ENCODE measurements at places on chromosomes 16 and 17.

DNA sequence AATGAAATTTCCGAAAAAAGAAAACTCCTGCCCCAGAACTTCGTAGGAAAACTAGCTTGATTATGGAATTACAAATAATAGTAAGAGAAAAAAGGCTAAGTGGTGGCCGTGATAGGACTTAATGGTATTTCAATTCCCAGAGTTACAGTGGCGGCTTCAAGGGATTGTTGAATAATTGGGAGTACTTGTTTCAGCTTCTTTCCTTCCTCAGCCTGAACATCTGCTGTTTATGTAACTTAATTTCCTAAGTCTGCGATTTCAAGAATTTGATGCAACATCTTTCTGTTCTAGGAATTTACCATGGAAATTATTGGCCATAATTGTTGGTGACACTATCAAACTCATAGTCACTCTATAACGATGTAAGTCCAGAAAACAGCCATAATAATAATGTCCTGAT is 684 bp upstream of the APPBP2 start:
- peak; percentile 78 for DNase-seq

- no peak for DNase-seq
Measured at GRCh38 chr17:47855737-47856136, 4.8 kb upstream of the SP6 start.

GRCh38 chr17:48600244-48601098 is 4.3 kb downstream of the HOXB6 start:
- no peak for DNase-seq

DNA sequence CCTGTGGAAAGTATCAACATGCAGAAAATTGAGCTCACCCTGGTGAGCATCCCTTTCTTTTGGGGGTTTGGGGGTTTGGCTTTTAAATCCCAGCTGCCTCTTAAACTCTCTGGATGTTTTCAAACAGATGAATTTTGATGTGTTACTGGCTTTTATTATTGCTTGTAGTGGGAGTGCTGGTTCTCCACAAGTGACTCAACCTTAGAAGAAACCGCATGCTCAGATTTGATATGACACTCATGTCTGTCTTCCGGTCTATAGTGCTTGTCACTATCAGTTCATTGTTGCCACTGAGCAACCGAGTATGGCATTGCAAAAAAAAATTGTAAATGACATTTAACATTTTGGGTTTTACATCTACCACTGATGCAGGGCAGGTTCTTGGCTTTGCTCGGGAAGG is 104.5 kb downstream of the HS3ST4 start:
- DNase-seq = no peak

GRCh38 chr17:11999696-12000095 is 2.4 kb upstream of the ZNF18 start:
- DNase-seq = no peak

GRCh38 chr17:49637050-49637449 is 40.8 kb downstream of the SPOP start:
- no peak for DNase-seq

DNA sequence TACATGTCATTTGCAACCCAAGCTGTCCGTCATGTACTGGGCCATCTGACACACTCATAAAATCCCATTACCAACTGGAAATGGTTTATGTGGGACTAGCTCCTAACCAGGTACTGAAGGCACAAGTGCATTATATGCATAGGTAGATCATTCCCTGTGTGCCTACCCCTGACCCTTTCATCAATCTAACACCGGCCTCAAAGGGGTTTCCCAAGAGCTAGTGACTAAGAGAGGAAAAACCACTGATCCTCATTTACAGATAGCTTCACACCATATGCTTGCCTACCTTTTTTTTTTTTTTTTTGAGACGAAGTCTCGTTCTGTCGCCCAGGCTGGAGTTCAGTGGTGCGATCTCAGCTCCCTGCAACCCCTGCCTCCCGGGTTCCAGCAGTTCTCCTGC is 449.8 kb downstream of the SLC39A11 start:
- DNase-seq = no peak

DNA sequence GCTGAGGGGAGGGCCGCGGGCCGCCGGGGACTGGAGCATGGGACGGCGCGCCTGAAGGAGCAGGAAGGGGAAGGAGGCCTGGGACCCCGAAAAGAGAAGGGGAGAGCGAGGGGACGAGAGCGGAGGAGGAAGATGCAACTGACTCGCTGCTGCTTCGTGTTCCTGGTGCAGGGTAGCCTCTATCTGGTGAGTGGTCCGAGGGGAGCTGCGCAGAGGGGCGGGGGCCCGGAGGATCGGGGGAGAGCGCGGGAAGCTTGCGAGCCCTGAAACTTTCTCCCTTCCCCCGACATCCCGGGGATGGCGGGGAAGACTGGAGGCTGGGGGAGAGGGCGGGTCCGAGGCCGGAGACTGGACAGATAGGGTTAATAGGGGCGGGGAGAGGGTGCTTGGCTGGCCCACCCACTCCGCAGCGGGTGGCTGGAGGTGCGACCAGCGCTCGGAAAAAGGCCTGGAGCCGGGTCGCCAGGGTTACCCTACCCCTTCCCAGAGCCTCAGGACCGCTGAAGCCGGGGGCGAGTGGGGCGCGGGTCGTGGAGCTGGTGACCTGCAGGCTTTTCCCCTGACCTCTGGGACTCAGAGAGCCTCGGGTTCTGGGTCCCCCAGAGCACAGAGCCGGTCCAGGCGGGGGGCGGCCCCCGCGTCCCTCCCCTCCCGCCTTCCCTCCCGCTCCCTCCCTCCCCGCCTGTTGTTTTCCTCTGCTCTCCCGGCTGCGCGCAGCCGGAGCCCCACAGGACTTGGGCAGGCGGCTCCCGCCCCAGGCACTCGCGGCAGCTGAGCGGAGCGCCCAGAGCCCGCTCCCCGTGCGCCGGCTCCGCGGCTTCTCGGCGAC is 631 bp downstream of the NXPH3 start:
- peak; percentile 40 for DNase-seq

DNA sequence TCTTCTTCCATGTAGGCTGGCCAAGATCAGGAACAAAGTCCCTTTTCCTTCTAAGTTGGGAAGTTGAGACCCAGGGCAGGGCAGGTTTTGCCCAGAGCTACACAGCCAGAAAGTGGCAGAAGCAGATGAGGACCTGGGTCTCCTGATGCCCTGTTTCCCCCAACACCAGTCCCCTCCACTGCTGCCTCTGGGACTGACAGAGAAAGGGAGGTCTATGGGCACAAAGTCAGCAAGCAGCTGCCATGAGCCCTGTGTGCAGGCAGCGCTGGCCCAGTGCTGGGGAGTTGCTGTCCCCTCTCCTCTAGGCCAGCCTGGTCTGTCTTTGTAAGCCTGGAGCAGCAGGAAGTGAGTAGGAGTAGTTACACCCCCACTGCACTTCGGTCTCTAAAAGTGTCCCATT is 46.9 kb upstream of the NKD1 start:
- no peak for DNase-seq

DNA sequence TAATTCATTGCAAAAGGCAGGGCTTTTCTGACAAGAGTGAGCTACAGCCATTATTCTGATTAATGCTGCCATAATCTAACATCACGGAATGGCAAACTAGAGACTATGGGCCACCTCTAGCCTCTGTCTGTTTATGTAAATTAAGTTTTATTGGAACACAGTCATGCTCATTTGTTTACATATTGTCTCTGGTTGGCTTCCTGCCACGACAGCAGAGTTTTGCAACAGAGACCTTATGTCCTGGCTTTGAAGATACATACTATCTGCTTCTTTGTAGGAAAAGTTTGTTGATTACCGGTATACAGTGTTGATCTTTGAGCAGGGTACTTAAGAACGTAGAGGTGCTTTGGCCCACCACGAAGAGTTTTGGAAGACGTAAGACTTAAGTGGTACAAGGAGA is 715.9 kb upstream of the RBFOX1 start:
- no peak for DNase-seq

DNA sequence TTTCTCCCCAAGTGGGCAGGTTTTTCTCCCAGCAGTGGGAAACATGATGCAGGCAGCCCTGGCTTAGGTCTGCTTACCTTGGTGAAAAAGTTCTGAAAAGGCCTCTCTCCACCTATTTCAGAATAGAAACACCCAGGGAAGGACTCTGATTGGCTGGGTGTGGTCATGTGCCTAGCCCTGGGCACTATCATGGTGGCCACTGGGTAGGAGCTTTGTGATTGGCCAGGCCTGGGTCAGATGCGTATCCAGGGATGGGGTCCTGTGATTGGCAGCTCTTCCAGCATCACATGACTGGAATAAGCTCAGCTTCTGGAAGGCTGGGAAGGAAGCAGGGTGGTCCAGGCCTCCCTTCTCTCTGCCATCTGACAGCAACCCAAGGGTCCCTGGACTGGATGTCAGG is 53.5 kb downstream of the ZDHHC7 start:
- DNase-seq = no peak

- DNase-seq = peak; percentile 99
Measured at GRCh38 chr16:3945751-3946603, 65.5 kb upstream of the CREBBP start.

DNA sequence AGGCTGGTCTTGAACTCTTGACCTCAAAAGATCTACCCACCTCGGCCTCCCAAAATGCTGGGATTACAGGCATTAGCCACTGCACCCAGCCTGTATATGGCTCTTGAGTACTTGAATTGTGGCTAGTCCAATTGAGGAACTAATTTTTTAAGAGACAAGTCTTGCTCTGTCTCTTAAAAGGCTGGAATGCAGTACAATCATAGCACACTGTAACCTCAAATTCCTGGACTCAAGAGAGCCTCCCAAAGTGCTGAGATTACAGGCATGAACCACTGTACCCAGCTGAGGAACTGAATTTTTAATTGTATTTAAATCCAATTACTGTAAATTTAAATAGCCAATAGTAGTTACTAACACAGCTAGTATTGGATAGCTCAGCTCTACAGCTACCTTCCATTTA is 50.6 kb downstream of the MED13 start:
- DNase-seq = peak; percentile 43

DNA sequence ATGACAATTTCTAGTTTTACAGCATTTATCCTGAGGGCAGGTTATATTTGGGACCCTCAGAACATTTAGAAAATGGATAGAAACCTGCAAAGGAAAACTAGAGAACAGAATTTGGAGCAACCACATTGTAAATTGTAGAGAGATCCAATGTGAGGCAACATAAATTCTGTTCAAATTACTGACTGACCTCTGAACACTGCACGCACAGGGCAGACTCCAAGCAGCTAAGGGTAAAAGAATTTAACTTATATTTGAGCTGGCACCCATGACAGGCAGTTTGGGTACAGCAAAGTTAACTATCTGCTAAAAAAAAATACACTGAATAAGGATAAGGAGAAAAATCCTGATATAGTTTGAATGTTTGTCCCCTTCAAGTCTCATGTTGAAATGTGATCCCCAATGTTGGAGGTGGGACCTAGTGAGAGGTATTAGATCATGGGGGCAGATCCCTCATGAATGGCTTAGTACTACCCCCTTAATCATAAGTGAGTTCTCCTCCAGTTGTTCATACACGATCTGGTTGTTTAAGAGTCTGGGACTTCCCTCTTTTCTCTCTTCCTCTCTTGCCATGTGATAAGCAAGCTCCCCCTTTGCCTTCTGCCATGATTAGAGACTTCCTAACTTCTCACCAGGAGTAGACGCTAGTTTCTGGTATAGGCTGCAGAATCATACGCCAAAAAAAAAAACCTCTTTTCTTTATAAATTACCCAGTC is 75.7 kb downstream of the FBXL20 start:
- DNase-seq = no peak

GRCh38 chr17:16942141-16943031 is 29.5 kb downstream of the TNFRSF13B start:
- no peak for DNase-seq

DNA sequence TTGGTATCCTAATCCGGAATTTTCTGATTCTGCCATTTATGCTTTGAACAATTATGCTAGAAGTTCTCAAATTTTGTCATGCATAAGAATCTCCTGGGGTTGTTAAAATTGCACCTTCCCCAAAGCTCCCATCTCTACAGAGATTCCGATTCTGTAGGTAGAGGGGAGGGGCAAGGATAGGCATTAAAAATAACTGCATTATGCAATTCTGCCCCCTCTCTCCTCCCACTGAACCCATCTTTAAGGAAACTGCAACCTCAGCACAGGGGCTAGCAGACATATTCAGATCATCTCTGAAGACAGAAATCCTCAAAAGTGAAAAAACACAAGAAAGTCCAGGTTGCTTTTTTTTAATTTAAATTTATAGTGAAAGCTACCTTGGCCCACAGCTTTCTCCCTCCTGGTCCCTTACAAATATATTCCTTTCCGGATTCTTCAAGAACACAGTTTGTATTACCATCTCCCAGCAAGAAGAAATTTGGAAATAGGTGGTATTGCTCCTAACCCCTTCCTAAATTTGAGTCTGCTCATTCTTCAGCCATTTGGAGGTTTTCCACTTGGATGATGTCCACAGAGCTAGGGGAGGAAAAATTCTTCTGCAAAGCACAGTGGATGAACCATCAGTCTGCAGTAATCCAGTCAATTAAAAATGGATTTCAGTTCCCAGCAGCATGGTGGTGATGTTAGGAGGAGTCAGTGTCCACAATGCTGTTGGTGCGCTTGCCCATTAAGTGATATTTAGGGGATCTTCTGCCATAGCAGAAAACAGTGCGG is 67.7 kb downstream of the RBFOX1 start:
- DNase-seq = no peak

DNA sequence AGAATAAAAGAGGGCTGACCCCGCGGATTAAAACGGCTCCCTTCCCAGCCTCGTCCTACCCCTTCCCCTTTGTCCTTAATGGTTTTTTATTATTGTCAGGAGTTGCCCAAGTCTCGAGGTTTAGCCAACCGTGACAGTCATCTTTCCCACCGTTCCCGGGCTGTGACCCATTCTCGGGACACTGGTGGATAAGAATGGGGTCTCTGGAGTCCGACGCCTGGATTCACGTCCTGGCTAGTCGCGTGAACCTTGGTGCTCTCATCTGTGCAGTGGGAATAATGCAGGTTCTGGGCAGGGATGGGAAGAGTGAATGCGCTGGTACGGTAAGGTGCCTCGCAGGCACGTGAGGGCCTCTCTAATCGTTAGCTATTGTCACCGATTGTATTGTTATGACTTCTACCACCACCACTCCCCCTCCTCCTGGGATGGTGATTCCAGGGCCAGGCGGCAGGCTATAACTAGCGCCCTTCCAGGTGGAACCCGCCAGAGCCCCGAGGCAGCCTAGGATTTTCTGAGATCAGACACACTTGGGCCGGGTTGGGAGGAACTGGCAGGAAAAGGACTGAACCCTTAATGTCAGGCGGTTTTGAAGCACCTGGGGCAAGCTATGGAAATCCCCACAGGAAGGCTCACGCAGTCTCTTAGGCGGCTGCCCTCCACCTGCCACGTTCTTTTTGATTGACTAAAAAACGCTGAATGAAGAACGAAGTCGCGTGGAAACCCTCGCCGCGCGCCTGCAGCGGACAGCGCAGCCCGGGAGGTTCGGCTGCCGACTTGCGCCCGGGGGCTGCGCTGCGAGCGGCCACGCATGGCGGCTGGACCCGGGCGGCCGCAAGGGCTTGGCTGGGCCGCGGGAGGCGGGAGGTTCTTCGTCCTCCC is 2.7 kb downstream of the HS3ST3B1 start:
- no peak for DNase-seq

- no peak for DNase-seq
Measured at GRCh38 chr16:51184702-51185433, 33.8 kb upstream of the SALL1 start.

GRCh38 chr17:68832109-68832802 is 122.9 kb downstream of the ABCA8 start:
- no peak for DNase-seq

GRCh38 chr16:57093666-57094564 is 1.5 kb downstream of the CPNE2 start:
- DNase-seq = no peak

Measured in AG10803 (cell line).